NCI-H2081 (cell line): ENCODE measurements at places on chromosomes 13 and 19.

DNA sequence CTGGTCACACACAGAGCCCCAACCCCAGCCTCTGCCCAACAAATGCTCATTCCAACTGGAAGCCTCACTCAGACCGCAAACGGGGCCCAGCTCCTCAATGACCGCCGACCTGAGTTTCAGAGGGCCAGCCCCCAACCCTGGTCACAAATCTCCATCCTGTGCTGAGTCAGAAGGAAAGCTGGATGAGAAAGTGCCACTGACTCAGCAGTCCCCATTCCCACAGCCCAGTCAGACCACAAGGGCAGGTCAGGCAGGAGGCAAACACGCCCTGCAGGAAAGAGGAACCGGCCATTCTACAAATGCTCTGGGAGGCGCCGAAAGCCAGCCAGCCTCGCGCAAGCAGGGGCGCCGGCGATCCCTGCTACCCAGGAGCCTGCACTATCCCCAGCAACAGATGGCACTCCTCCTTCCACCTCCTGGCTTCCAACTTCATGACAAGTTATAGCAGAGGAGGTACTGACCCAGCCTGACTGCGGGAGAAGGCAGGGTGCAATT is 14.1 kb upstream of the PRKD2 start:
- no peak for DNase-seq

- peak; percentile 4 for DNase-seq
Measured at GRCh38 chr13:41268764-41269163, 5.4 kb upstream of the MTRF1 start.

DNA sequence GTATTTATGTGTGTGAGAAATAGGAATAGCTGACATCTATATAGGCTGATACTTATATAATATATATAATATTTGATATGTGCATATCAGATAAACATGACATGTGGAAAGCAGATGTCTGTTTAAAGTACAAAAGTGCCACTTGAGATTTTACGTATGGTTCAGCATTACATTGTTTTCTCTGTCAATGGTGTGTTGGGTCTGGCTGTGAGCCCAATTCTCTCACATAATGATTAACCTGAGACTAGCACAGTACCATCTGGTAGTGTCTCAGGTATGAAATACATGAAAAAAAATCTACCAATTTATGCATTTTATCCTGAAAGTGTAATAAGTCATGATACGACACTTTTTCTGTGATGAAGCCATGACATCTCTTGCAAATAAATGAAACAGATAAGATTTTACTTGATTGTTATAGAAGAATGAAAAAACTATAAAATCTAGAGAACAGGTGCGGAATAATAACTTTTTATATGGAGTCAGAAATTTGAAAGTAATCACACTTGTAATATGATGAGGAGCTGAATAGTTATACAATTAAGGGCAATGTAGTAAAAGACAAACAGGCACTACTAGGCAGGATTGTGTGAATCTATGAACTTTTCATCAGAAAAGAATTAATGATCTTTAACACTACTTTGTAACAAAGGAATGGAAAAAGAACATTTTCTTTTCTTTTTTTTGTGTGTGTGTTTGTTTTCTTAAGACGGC is 1405.0 kb downstream of the OLFM4 start:
- peak; percentile 42 for DNase-seq

- DNase-seq: no peak
Measured at GRCh38 chr13:51697181-51697580, 106.8 kb downstream of the DHRS12 start.

- DNase-seq: no peak
Measured at GRCh38 chr19:28497137-28497536, 715.8 kb downstream of the UQCRFS1 start.

DNA sequence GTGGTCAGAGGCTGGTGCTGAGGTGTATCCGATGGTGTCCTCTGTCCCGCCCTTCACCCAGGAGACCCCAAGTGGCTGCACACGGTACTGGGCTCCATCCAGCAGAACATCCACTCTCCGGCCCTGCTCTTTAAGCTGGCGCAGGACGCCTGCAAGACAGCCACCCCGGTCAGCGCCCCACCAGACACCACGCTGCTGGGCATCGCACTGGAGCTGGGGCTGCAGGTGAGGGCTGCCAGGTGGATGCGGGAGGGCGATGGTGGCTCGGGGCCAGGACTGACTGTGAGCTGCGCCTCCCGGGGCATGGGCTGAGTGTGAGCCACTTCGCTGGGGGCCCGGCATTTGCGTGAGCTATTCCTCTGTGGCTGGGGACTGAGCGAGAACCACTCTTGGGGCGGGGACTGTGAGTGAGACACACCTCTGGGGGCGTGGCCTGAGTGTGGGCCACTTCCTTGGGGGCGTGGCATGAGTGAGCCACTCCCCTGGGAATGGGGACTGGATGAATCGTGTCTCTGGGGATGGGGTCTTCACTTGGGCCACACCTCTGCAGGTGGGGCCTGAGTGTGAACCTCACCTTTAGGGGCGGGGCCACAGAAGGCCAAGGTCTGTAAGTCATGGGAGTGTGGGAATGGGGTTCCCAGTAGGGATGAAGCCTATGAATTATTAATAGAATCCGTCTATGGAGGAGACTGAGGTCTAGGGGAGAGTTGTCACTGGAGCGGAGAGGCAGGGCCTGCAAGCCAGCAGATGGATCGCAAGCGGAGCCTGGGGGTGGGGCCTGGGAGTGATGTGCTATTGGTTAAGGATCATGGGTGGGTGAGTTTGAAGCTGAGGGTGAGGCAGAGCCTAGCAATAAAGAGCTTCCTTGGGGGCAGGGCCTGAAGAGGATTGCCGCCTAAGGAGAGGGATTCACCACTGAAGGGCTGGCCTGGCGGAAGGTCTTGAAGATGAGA is 30.5 kb downstream of the ZSWIM4 start:
- DNase-seq: no peak

- no peak for DNase-seq
Measured at GRCh38 chr19:33343859-33344572, 29.5 kb upstream of the CEBPG start.

DNA sequence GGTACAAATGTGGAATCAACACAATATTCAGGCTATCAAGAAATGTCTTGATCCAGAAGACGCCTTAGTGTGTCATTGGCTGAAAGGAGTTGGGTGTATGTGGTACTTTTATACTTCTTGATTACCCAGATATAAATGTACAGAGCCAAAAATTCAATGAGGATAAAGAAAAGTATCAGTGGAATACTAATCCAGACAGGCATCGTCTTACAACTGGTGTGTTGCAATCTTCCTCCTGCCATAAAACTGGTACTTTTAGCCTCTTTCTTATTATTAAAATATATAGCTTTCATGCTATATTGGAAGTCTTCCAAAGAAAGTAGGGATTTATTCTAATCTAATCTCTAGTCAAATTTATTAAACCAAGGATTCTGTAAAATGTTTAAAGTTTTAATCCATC is 388.6 kb upstream of the MIR17HG start:
- DNase-seq: no peak

DNA sequence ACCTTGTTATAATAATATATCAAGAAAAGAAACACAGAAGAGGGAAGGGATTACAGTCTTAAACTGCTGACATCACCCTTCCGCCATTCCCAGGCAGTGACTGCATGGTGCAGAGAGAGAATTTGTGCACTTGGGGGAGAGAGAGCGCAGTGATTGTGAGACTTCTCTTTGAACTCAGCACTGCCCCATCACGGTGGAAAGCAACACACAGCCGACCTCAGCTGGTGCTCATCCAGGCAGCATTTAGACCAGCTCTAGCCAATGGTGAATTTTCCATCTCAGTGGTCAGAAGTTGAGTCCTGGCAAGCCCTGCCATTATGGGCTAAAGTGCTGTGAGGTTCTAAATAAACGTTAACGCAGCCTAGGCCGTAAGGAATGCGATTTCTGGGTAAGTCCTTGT is 1681.5 kb downstream of the EFNB2 start:
- no peak for DNase-seq

GRCh38 chr19:40524655-40525054 is 52.0 kb upstream of the SHKBP1 start:
- no peak for DNase-seq

DNA sequence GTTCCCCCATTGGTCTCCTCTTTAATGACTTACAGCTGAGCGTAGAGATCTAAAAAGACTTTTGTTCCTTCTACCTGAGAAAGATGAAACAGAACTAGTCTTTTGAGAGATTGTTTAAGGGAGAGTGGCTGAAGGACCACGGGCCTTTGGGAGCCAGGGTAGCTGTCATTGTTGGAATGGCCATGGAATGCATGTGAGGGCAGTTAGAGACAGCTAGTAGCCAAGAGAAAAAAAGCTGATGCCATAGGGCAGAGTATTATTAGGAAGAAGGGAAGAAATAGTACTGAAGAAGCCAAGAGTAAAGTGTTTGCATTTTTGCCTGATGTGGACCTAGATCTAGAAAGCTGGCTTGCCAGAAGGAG is 5.6 kb downstream of the ZNF507 start:
- DNase-seq: no peak

- DNase-seq: peak; percentile 65
Measured at GRCh38 chr13:21478881-21479808, 20.0 kb upstream of the ZDHHC20 start.

DNA sequence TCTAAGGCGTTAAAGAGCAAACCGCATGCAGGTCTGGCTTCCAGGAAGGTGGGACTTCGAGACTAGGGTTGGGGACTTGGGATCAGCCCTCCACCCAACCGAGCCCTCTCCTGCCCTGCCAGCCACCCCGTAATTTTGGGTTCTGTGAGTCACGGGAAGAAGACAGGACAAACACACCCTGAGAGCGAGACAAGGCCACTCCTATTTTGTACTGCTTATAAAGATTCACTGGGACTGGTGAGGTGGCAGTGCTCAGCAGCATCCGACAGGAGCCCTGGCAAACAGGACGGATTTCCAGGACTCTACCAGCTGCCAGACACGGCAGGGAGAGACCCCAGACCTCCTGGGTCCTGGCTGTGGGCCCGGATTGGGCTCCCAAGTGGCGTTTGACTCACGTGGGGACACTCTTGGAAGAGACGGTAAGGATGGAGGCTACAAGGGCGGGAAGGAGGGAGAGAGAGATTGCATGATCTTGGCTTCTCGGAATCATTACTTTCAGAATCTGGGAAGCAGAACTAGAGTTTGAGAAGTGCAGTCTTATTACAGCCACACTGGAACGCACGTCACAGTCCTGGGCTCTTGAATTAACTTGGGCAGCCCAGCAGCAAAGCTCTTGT is at the start of gene C5AR2:
C5AR2 (plus strand) TSS at position 245 of the 617 bp plus-strand sequence. CDS start 8,625 bp downstream, outside the sequence.
- DNase-seq: no peak

GRCh38 chr19:44623080-44623479 is 9.7 kb downstream of the IGSF23 start:
- DNase-seq: no peak

GRCh38 chr13:36885901-36886300 is 34.1 kb downstream of the SMAD9 start:
- no peak for DNase-seq

DNA sequence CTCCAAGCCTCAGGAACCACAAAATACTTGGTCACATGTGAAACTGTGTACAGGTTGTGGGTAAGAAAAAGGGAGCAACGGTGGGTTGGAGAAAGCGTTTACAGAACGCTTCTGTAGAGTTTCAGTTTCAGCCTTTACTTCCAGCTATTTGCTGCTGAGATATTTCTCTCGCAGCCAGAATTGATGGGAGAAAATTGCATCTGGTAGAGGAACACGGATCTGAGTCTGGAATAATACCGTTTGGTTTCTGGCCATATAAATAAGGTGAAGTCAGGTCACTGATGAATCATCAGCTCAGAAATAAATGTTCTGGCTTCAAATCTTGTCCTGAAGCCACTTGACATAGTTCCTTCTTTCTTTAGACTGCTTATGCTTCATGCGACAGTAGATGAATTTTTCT is 20.3 kb upstream of the RFC3 start:
- no peak for DNase-seq

- DNase-seq: no peak
Measured at GRCh38 chr13:29718694-29719093, 123.2 kb upstream of the SLC7A1 start.

DNA sequence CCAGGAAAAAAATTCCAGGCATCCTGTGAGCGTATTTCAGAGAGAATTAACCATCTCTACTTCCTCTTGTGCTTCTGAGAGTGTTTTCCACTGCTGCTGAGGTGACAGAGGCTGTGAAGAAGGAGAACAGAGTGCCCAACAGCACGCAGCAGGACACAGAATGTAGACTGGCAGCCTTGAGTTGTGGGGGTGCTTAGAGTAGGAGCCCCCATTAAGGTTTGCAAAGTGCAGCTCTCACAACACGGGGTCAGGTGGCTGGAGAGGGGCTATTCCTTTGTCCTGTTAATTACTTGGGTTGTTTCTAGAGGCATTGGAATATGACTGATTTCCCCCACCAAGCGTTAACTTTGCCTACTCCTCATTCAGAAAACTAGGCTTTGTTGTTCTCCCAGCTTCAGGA is 370.6 kb downstream of the TSHZ3 start:
- no peak for DNase-seq

DNA sequence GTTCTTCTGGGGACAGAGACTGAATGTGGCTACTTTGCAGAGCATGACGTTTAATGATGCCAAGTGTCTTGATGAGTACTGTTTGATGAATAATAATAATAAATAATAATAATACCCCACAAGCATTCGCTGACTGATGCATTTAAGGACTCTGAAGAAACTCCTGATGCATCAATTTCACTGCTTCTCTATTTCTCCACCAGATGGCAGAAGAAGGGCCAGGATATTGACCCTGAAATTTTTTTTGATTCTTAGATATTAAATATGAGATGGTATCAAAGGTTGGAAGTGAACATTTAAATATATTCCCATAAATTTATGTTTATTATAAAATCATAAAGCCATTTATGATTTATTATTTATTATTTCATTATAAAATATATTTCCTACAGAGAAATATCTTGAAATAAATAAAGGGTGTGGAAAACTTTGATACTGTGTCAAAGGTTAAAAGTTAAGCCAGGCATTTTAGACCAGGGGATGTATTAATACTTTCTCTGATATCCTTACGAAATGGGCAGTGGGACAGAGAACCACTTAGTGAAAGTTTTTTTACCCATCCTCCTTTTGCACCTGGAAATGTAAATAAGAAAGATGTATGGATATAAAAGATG is 170.9 kb downstream of the LACC1 start:
- DNase-seq: no peak

- no peak for DNase-seq
Measured at GRCh38 chr19:48355365-48355954, 8.3 kb downstream of the TMEM143 start.

DNA sequence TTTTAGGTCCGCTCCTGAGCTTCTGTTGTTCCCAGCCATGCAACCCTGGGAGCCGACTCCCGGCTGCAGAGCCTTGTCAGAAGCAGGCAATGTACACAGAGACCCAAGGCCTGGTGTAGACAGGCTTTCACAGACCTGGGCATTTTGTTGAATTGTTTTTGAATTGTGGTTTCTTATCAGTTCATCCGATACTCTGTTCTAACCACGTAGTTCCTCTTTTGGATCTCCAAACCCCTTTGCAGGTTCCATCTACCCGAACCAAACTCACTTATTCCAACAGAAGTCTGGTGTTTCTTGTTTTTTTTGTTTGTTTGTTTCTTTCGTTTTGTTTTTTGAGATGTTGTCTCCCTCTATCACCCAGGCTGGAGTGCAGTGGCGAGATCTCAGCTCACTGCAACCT is 6.3 kb upstream of the NLRP2 start:
- DNase-seq: no peak

GRCh38 chr19:33325920-33326319 is 23.6 kb upstream of the CEBPA start:
- DNase-seq: no peak
